Cardiac fibroblast (primary cell): ENCODE measurements at places on chromosomes 2 and 18.

GRCh38 chr2:197241153-197241552 is 69.4 kb downstream of the ANKRD44 start:
- no peak for DNase-seq

DNA sequence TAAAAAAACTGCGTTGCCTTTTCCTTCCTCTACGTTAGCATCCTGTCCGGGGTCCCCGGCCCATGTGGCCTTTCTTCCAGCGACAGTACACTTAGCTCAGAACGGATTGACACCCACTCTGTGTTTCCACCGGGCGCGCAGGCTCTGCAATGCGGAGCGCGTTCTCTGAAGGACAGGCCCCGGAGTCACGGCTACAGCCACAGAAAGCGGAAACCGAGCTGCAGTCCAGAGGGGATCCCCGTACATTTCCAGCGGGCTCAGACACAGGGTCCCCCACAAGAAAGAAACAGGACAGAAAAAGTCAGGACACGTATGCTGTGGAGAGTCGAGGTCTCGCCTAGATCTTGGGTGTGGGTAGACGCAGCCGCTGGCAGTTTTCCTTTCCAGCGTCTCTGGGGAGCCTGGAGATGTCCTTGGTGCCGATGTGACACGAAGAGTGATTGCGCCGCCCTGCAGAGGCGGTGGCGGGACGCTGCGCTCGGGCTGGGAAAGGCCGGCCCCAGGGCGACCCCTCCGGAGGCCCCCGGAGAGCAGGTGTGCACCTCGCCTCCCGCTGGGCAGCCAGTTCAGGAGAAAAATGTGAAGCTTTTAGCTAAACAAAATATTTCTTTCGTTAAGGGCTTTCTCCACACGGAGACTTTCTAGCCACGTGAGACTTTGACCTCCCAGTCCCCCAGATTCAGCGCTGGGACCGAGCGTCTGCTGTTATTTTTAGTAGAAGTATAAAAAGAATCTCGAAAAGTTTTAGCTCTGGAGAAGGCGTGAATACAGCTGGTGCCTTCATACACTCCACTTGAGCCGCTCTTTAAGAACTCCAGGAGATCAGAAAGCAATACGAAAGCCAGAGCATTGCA is 1.3 kb upstream of the ACKR3 start:
- DNase-seq, result peak; percentile 5

DNA sequence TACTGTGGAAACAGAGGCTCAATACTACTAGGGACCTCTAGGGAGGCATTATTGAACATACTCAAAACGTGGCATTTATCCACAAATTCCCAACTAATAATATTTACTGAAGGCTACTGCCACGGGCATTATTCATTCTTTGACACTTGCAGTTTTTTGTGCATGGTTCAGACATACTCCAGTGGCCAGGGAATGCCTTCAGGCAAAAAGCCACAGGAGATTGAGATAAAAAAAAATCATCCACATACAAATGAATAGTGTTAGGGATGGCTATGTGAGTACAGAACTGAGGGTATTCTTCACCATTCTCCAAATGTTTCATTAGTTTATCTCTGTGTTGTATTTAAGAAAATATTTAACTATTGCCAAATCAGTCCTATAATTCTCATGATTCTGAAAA is 974.9 kb upstream of the PIK3C3 start:
- DNase-seq, result no peak

GRCh38 chr18:79480171-79481045 is 84.7 kb downstream of the NFATC1 start:
- DNase-seq, result no peak

GRCh38 chr2:151097895-151098294 is 163.8 kb downstream of the RBM43 start:
- peak; percentile 50 for DNase-seq

DNA sequence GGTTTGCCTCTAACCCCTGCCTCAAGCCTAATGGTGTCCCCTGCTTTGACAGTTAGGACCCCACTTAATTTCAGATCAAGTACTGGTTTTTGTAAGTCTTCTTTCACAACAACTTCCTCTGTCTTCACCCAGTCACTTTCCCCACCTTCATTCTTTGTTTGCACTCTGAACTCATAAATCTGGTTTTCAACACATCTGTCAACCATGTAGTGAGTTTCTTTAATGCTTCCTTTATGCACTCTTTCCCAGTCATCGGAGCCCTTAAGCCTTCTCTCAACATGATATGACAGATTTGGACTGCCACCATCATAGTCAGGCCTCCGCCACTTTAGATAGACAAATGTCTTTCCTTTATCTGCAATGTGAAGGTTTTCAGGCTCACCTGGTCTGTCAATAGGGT is 109.1 kb downstream of the PLEKHA3 start:
- no peak for DNase-seq

GRCh38 chr2:133061874-133062593 is 392.0 kb upstream of the LYPD1 start:
- DNase-seq, result no peak

DNA sequence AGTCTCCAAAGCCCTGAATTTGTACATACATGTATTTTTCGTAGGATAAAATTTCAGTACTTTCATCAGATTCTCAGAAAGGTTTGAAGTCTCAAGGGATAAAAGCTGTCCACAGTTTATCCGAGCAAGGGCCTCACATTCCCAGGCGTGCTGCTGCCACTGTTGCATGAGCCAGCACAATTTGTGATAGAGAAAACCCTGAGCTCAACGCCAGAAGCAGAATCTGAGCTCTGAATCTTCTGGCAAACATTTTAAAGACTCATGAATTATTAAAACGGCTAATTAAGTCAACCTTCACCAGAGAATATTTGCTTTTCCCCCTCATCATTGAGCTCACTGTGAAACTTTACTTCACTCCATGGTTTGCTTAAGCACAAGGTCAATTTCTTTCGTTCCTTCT is 38.5 kb upstream of the STPG4 start:
- peak; percentile 58 for DNase-seq
